ENCODE measurements at places on chromosomes 5 and 9.

- DNase-seq = peak; percentile 60
These were observed 205.3 kb upstream of the WWC1 start for GRCh38 chr5:168086104-168086610.

DNA sequence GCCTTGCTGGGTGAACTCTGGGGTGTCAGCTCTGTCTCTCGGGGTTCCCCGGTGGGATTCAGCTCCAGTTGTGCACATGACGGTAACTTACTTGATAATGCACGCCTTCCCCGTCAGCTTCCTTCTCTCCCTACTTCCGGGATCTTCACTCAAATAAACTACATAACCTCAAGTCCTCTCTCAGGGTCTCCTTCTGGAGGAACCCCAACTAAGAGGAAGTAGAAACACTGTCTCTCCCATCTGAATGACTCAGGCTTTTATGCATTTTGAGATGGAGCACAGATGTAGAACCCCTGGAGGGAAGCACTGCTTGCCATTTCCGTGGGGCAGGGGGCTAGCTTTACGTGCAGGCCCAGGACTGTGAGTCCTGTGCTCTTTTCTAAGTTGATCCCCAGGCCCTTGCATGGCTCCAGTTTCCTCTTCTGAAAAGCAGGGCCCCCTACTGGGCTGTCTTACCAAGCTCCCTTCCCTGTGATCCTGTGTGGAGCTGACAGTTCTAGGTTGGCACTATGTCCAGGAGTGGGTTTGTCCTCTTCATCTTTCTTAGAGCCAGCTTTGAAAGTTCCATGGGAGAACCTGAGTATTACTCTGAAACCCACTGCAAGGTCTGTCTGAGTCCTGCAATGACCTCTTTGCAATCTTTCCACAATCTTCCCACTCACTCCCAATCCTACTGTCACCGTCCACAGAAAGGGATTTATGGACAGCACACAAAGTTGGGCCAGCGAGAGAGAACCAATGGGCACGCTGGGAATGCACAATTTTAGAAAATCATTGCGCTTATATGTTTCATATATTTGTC is 17.7 kb downstream of the S1PR3 start:
- DNase-seq = no peak

DNA sequence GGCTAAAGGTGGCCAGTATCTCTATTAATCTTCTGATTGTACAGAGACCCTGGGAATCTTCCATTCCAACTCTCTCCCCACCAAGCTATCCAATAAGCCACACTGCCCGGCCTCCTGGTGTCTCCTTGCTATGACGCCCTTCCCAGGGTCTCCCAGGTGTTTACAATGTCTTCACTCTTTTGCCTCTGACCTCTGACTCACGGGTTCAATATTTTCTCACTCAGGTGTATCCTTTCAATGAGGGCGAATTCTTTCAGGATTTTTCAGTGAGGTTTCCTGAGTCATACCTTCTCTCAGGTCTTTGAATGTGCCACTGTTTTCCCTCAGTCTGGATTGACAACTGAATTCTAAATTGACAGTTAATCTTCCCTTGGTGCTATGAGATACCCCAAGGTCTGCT is 53.7 kb upstream of the IRX4 start:
- DNase-seq = peak; percentile 87

- DNase-seq = peak; percentile 71
These were observed 60.2 kb downstream of the FBXO38 start for GRCh38 chr5:148443998-148444397.

- DNase-seq = no peak
These were observed 2.0 kb downstream of the MZB1 start for GRCh38 chr5:139387611-139388197.

DNA sequence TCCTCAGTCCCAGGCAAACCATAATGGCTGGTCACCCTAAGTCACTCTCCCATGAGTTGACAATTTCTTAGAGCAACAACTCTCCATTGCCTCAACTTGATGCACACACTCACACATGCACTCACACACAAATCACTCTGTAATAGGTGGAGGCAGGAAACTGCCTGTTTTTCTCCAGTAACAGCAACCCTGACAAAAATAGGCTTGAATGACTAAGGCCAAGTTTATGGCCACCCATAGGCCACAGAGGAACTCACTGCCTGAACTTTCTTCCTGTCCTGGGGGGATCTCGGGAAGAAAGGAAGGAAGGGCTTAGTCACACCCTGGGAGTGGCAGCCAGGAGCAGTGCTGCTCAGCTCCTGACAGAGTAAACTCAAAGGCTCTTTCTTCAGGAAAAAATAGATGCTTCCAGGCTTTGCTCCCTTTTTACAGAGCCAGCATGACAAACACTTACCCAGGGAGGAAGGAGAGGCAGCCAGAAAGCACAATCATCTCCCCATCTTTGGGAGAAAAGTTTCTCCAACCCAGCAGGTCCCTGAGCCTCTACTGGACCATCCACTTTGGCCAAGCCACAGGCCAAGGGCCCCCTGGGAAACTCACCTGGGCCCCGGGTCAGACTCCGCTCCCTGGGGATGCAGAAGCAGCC is 368 bp downstream of the SH3TC2 start:
- DNase-seq = peak; percentile 94

GRCh38 chr5:1772634-1773033 is 27.0 kb downstream of the MRPL36 start:
- peak; percentile 19 for DNase-seq

- DNase-seq = no peak
These were observed 44.0 kb upstream of the MAN2A1 start for GRCh38 chr5:109645707-109646192.

GRCh38 chr5:9605041-9605838 is 24.9 kb downstream of the TAS2R1 start:
- no peak for DNase-seq

DNA sequence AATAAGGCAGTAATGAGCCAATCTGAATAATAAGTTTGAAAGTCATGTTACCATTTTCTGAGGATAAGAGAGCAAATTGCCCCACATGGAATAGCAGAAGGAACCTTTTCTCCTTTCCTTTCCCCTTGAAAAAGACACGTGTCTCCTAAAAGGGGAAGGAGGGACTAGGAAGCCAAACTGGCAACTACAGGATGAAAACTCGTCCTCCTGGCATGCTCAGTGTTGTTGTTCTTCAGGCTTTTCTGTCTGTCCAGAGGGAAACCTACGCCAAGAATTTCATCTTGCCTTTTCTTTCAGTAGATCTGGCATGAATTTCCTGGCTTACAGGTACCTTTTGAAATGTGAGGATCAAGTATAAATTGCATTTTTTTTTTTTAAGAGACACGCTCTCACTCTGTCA is 355.9 kb upstream of the TLE4 start:
- DNase-seq = peak; percentile 6

GRCh38 chr5:127002390-127002789 is 28.0 kb downstream of the MARCHF3 start:
- no peak for DNase-seq

- no peak for DNase-seq
These were observed 11.6 kb upstream of the RETREG1 start for GRCh38 chr5:16628376-16628775.

DNA sequence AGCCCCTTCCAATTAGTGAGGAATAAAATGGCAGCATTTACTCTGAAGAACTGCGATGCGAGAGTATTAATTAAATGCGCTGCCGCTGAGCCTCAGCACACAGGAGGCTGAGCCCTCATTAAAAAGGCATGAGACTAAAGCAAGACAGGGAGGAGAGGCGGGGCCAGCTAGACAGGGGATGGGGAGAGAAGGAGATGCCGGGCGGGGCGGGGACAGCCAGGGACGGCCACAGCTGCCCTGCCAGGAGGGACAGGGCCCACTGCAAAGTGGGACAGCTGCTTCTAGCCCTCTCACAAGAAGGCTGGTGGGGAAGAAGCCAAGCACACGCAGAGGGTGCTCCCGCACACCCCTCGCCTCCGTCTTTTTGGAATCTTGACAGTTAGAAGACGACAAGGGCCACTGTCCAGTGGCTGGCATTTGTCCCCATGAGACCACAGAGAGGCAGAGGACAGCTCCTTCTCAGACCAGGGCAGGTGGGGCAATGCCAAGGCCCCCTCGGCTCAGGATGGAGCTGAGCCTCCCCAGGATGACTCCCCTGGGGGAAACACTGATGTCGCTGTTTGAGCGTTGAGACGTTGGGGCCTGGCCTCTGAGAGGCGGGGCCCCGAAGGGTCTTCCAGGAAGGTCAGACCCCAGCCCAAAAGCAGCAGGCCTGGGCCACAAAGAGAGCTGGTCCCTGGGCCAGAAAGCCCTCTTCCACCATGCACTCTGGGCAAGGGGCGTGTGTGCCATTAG is 26.9 kb downstream of the ADAMTS2 start:
- DNase-seq = no peak

GRCh38 chr9:128588581-128589233 is 36.3 kb downstream of the SPTAN1 start:
- DNase-seq = no peak

DNA sequence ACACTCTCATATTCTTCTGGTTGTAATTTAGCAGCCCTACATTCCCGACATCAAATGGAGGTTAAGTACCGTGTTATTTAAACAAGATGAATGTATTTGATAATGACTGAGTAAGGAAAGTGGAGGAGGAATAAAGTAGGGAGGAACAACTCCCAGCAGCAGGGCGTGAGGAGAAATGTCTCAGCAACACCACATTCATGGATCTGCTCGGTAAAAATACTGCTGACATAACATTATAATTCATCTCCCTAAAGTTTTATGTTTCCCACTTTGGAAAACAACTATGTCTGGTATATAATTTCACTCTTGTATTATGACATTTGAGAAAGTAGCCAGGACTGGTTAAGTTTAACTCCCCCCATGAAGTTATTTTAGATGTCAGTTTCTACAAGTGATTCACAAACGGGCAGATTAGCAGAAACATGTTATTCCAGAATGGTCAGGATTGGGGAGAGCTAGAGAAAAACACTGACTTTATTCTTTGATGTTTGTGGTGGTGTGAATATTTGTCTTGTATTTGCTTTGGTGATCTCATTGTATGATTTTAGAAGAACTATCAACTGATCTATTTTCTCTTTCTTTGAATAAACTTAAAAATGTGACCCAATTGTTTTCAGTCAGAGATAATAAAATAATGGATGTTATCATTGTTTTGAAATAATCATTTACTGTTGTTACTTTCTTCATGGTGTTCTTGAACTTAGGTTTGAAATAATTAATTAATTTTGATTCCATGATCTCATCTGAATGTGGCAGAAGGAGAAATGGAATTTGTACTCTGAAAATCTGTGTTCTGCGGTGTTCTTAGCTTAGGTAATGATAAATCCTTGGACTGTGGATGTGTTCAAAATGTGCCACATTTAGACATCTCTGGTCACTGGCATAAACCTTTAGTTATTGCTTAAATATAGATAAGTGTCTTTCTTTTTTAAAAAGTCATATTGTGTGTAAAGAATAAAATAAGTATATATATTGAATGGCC is 303.6 kb upstream of the ZNF608 start:
- DNase-seq = peak; percentile 70

DNA sequence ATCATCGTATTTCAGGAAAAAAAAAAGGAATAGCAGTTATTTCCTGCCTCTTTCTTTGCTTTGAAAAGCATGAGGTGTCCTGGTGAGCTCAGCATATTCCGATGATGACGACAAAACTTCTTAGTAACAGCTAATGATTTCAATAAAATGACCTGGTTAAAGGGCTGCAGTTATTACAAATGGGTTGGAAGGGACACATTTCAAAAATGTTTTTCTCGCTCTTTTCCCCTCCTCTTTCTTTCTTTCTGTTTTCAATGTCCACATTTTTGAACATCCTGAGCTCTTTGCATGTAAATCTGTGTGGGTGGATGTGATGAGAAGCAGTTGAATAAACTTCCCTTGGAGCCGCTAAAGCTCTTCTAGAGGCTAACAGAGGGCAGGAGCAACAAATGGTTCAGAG is 186.8 kb upstream of the SLC27A6 start:
- DNase-seq = no peak

- no peak for DNase-seq
These were observed 38.1 kb downstream of the FBXO10 start for GRCh38 chr9:37538099-37538498.

- no peak for DNase-seq
These were observed 2.7 kb upstream of the ITK start for GRCh38 chr5:157177953-157178352.

DNA sequence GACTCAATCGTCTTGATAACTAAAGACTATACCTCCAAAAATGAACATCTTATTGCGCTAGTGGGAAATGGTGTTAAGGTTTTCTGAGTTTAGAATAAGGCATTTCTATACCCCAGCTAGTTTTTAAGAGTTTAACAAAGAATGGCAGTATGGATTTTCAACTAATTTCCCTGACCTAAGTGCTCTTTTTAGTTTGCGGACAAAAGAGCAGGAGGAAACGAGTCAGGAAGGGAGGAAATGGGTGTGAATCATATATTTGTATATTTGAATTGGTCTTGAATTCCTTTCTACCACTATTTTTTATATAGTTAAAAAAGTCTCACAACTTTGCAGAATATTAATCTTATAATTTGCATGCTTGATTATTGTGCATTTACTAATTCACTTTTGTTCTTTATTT is 516.3 kb upstream of the ZNF608 start:
- peak; percentile 25 for DNase-seq

- DNase-seq = no peak
These were observed 158.7 kb downstream of the EBF1 start for GRCh38 chr5:158940977-158941376.

DNA sequence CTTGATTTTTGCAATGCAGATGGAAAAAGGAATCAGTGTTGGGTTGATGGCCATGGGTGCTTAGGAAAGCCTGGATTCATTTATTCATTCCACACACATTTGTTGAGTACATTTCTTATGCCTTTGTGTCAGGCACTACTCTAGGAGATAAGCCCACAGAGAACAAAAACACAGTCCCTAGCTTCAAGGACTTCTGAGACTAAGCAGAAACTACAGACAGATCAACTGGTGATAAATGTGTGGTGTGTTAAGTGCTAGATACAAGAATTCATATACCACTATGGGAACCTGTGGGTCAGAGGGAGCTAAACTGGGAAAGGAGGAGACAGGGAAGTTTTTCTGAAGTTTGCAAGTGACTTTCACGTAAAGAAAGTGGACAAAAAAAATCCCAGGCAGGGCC is 119.9 kb downstream of the CEMIP2 start:
- DNase-seq = no peak
